Left forelimb (tissue), 1 donor: ENCODE measurements at places on chromosomes 12 and 14.

- DNase-seq = no peak
Observed at GRCh38 chr14:52110441-52111086, 41.7 kb upstream of the NID2 start.

DNA sequence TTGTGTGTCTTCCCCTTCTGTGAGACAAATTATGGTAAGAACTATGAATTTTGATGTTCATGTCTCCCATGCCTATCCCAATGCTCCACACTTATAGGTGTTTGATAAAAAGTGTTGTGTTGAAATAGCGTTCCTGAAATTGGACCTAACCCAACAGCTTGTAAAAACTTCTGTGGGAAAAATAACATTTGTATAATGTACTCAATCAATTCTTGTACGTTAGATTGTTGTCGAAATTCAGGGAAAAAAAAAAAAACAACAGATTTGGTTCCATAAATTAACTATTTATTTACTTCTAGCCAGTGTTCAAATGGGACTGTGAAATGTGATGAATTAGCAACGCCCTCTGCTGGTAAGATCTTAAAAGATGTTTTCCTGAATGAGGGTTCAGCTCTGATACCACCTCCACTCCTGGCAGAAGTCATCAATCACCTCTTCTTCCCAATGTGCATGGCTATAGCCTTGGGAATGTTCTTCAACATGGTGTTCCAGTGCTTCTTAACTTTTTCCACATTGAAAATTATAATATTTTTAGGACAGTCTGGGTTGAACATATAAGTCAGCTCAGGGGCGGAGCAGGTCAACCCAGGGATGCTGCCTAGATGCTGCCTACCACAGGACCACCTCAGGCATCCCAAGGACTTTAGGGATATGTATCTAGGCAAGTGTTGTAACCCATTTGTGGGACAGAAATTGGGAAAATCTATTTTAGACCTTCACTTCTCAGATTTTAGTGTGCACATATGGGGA, 170.6 kb downstream of the OTOGL start:
- DNase-seq = no peak

GRCh38 chr14:23117371-23118020, 1.6 kb downstream of the CEBPE start:
- DNase-seq = no peak

- no peak for DNase-seq
Observed at GRCh38 chr14:24784981-24785380, 151.0 kb upstream of the GZMB start.

- DNase-seq = no peak
Observed at GRCh38 chr14:93286212-93286890, 46.5 kb downstream of the BTBD7 start.
